GM18507 (cell line): ENCODE measurements at places on chromosomes 2 and 18.
A peak's percentile ranks its signal among the peaks of the same experiment; 100 is the strongest.

- DNase-seq, result no peak
These were observed 62.3 kb downstream of the TRIB2 start for GRCh38 chr2:12778811-12779579.

DNA sequence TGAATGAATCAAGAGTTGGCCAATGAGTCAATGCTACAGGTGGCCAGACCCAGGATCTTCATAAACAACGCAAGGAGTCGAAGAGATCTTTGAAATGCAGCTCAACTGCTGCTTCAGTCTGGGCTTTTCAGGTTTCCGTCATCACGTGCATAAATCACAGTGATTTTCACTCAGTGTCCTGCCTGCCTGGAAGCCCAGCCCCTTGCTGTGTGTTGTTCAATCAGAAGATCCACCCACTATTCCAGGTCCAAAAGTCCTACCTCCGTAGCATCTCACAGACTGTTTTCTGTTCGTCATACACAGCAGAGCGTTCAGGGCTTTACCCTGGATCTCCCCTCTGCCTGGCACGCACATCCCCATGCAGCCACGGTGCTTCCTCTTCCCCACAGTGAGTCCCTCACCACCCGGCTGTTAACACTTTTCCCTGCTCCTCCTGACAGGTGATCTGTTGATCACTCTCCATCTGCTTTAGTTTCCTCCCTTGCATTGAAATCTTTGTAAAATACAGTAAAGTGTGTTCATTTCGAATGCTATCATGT, 216.3 kb downstream of the MYT1L start:
- no peak for DNase-seq

DNA sequence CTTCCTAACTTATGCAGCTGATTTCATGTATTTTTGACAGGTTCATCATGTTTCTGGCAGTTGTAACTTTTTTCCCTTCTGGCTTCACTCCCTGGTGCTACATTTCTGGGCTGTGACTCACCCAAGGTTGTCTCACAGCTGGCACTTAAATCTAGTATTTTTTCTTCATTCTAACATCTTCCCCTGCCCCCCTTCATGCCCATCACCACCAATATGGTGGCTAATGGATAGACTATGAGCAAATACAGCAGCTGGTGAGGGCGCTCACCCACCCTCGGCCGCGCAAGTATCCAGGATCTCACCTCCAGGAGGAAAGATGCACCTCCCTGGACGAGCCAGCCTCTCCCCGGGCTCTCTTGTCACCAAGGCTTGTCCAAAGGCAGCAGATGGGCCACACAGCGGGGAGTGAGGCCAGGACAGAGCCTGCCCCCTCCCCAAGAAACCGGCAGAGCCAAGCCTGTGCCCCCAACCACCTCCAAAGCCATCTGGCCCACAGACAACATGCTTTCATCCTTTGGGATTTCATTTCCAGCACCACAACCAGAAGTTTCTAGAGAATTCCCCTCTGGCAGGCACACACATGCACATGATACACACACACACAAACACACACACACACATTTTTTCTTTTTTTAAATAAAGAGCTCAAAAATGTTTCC, 39.1 kb downstream of the ATOH8 start:
- no peak for DNase-seq

GRCh38 chr2:33207151-33207740, 260.5 kb downstream of the LTBP1 start:
- DNase-seq, result no peak

DNA sequence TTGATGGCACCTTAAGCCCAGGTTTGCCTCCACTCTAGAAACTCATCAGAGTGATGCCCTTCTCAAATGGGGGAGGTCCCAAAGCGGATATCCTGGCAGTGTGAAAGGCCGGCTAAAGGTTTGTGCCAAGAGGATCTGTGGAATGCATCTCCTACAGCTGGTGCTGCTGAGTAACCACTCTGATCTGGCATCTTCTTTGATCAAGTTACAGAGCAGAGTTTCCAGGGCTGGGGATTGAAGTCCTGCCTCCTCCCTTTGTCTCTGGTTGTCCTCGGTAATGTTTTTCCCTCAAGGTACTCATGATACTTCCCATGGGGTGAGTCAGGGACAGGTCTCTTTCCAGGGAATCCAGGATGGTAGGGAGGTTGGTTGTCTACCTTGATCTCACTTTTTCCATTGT, 24.6 kb downstream of the PRKRA start:
- no peak for DNase-seq

GRCh38 chr2:127064642-127065250, 42.2 kb downstream of the BIN1 start:
- peak; percentile 80 for DNase-seq

GRCh38 chr2:63651861-63652651, 63.3 kb downstream of the MDH1 start:
- DNase-seq, result no peak

DNA sequence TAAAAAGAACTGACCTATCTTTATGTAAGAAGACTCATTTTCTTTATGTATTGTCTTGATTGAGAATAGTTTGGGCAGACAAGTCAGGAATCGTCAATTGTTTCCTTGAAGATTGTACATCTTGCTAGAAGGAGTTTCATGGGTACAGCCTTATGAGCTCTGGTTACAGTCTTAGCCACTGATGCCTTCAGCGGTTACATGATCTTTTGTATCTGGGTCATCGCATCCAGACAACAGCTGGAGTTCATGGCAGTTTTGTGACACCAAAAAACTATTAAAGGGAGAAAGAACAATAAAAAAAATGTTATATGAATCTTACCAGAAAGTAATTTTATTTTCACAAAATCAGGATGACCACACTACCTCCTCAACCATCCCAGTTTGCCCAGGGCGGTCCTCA, 520.5 kb upstream of the CDH7 start:
- no peak for DNase-seq

DNA sequence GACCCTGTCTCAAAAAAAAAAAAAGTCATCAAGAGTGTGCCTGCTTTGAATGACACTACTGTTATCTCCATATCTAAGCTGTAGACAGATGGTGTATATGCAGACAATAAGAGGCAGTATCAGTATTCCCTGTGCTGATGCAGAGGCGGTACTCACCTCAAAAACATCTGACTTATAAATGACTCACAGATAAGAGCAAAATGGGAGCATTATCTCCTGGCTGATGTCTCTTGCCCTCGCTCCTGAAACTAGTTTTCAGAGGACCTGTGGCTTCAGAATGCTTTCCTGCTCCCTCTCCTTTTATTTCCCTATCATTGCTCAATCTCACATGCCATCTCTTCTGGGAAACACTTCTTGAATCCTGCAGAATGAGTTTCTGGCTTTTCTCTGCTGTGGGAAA, 289.6 kb downstream of the PTPRM start:
- DNase-seq, result no peak

DNA sequence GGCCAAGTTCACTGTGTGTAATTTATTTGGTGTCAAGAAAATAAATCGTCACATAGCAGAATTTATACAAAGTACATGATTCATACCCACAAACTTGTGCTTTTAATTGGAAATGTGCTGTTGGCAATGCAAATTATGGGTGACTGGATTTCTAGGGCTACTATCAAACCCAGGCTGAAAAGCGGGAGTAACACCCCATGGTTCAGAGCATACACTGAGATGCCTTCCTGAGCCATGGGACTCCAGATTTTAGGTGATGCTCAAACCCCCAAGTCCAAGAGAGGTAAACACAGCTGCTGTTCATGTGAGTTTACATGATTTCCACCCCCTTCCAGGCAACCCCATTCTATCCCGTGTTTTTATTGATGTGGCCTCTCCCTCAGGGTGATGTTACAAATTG, 565.9 kb upstream of the ID2 start:
- DNase-seq, result no peak

DNA sequence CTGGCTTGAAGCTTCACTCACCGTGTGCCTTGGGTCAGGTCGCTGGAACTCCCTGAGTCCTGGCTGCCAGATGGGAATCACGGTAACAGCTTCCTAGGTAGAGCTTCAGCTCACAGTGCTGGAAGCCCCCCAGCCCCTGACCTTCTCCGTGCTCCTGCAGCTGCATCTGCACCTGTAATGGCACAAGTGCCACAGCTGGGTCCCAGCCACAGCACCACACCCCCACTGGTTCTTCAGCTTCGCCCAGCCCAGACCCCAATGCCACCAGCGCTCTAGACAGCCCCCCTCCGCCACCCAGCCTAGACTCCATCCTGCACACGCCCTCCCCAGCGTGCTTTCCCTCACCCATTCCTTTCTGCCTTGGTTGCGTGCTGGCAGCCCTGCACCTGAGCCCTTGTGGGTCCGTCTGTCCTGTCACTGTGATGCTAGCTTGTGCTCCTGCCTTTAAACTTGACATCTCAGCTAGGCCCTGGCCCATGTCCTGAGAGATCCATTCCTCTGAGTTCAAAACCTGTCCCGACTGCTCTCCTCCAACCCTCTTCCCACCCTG, 7.6 kb upstream of the ESPNL start:
- DNase-seq, result no peak

DNA sequence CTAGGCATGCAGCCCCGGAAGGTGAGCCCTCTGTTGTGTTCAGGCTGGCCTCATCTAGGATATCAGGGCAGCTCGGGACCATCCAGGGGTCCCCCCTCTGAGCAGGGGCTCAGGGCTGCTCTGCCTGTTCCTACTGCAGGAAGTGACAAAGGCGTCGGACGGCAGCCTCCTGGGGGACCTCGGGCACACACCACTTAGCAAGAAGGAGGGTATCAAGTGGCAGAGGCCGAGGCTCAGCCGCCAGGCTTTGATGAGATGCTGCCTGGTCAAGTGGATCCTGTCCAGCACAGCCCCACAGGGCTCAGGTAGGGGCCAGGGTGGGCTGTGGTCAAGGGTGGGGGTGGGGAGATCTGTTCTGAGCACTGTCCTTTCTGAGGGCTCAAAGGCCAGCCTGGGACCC, 13.1 kb downstream of the KCNIP3 start:
- no peak for DNase-seq

DNA sequence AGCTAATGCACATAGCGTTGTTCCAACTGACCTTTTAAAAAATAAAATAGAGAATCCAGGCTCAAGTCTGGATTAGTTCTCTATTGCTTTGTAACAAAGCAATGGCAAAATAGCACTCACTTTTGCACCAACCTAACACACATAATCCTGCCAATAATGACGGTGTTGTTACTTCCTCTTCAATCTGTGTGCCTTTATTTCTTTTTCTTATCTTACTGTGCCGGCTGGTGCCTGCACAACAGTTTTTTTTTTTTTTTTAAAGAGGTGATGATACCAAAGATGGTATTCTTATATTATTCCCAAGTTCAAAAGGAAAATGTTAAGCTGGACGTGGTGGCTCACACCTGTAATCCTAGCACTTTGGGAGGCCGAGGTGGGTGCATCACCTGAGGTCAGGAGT, 3.4 kb downstream of the PLB1 start:
- DNase-seq, result no peak

DNA sequence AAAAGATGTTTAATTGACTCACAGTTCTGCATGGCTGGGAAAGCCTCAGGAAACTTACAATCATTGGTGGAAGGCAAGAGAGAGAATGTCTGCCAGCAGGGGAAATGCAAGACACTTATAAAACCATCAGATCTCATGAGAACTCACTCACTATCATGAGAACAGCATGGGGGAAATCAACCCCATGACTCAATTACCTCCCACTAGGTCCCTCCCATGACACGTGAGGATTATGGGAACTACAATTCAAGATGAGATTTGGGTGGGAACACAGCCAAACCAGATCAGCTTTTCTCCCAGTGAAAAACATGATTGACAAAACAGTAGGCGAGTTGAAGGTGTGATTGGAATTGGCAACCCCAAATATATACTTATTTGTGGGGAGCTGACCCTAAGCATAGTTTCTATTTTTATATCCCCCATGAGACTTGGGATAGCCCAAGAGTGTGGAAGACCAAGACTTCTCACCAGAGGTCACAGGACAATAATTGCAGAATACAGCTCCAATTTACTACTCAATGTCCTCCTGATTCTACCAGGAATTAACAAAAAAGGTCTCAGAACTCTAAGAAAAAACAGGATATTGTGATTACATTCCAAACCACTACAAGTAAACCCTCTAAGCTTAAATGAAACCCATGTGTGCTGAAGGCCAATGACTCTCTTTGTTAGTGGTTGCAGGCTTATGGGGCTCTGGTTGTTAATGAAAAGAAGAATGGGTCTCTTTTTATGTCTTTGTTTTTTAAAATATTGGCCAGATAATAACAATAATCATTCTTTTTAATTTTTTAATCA, 96.1 kb upstream of the PIK3C3 start:
- DNase-seq, result no peak

DNA sequence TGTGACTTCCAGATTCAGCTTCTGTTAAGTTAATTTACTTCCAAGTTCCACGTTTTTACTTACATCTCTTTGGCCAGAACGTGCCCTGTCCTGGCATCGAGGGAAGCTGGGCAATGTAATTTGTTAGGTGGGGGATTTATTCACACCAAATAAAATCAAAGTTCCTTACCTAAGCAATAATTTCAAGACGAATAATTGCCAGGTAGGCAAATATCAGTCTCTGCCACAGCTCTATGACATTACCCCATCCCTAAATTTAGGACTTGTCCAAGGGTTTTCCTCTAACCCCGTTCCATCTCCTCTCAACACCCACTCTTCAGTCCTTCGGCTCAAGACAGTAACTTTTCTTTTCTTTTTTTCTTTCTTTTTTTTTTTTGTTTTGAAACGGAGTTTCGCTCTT, 38.3 kb upstream of the LAMA1 start:
- DNase-seq, result no peak
